ENCODE measurements at places on chromosomes 5 and 9.

- no peak for DNase-seq
Measured at GRCh38 chr9:126799034-126799433, 5.8 kb upstream of the ZBTB43 start.

- DNase-seq: no peak
Measured at GRCh38 chr5:177526191-177526590, 9.4 kb upstream of the DDX41 start.

DNA sequence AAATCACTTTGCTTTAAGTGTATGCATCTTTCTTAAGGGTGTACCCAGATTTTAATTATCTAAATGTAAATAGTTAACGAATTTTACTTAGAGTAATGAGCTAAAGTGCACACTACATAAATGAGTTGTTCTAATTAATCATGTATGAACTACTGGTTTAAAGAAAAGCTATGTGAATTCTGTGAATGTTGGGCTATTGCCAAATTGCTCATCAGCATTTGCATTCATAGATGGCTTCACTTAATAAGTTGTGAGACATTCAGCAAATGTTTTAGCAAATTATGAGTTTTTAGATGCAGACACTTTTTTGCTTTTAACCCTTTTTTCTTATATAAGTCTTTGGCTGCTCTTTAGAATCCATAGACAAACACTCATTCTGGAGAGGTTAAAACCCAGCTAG lies 175.7 kb downstream of the PBX3 start:
- DNase-seq: no peak

GRCh38 chr5:31449174-31449573 lies 82.7 kb downstream of the DROSHA start:
- DNase-seq: no peak

DNA sequence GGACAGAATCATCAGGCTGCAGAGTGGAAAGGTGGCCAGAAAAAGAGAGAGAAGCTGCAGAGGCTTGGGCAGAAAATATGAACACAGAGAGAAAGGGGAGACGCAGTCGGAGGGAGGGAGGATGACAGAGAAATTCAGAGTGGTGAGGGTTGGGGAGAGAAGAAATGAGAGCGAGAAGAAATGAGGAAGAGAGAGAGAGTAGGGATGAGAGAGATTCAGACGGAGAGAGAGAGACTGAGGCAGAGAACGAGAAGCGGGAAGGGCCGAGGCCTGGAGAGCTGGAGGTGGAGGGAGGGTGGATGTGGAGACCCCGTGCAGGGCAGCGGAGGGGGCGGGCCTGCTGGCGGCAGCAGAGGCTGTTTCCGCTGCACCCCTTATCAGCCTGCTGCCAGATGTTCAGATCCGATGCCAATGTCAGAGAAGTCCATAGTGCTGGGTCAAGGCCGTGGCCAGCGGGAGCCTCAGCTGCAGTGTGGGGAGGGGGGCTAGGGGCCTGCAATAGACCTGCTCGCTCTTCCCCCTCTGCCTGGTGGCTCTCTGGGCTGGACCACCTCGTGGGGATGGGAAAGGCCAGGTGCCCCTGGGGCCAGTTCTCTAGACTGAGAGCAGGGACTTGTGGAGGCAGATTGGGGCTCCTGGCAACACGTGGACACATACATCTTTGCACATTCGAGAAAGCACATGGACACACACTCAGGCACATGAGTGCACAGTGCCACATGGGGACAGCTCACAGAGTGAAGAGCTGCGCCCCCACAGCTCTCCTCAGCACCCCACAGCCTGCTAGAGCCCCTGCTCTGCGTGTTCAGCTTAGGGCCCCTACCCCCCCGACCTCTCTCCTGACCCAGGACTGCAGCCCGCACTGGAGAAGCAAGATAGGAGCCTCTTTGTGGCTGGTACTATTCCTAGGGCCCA lies 4.9 kb upstream of the NR5A1 start:
- DNase-seq: no peak

GRCh38 chr9:111759762-111760639 lies 34.7 kb downstream of the SHOC1 start:
- DNase-seq: peak; percentile 82

DNA sequence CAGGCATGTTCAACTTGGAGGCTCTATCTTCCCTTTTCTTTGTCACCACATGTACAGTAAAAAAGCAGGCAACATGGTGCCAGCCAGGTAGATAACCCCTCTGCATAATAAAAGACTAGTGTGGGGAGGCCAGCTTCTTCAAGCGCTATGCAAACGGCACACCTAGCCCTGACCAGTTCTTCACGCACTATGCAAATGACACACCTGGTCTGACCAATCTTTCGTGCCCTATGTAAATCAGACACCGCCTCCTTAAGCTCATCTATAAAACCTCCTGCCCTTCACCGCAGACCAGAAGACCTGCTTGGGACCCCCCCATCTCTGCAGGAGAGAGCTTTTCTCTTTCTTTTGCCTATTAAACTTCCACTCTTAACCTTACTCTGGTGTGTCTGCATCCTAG lies 28.1 kb upstream of the UGCG start:
- DNase-seq: no peak

DNA sequence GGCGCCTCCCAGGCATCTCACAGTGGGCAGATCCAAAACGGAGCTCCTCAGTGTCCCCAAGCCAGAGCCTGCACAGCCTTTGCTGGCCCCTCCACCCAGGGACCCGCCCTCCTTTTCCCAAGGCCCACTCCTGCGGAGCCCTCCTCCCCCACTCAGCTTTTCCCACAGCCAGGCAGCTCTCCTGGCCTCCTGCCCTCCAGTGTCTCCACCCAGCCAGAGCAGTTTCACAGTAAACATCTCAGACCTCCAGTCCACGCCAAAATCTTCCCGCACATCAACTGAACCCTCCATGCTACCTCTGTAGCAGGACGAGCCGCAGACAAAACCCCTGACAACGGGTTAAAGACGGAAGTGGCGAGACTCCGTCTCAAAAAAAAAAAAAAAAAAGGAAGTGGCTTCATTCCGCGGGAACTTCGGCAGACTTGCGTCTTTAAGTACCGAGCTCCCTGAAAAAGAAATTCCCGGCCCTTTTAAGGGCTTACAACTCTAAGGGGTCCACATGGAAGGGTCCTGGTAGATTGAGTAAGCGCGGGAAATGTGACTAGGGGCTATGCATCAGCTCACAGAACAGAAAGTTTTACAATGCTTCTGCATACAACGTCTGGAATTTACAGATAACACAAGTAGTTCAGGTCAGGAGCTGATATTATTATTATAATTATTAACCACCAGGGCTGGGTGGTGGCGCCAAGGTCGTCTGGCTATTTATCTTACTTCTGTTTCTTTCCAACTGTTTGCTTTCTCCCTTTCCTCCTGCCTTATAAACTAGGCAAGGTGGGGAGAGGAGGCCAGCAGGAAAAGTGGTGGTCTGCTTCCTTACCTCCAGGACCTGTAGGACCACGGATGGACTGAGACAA lies 11.4 kb upstream of the GRIN1 start:
- peak; percentile 70 for DNase-seq

DNA sequence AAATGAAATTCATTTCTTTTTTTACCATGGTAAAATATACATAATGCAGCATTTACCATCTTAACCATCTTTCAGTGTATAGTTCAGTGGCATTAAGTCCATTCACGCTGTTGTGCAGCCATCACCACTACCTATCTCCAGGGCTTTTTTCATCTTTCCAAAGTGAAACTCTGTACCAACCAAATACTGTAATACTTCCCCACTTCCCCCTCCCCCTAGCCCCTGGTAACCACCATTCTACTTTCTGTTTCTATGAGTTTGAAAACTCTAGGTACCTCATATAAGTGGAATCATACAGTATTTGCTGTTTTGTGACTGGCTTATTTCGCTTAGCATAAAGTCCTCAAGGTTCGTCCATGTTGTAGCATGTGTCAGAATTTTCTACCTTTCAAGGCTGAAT lies 23.4 kb downstream of the SPAAR start:
- DNase-seq: no peak

DNA sequence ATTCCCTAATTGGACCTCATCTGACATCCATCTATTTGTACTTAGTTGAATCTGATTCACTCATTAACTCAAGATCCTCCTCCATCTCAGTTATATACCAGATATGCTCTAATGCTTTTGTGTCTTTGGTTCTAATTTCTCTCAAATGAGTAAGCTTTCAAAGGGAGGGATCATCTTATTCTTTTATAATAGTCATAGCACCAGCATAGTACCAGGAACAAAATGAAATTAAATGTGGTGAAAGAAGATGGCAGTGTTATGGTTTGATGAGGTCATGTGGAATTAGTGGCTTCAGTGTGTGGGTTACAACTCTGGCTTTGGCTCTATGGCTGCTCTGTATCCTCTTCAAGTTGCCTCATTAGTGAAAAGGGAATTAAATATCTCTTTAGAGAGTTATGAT lies 32.5 kb upstream of the ZNF366 start:
- DNase-seq: no peak

- DNase-seq: no peak
Measured at GRCh38 chr5:116375926-116376325, 198.7 kb downstream of the SEMA6A start.

DNA sequence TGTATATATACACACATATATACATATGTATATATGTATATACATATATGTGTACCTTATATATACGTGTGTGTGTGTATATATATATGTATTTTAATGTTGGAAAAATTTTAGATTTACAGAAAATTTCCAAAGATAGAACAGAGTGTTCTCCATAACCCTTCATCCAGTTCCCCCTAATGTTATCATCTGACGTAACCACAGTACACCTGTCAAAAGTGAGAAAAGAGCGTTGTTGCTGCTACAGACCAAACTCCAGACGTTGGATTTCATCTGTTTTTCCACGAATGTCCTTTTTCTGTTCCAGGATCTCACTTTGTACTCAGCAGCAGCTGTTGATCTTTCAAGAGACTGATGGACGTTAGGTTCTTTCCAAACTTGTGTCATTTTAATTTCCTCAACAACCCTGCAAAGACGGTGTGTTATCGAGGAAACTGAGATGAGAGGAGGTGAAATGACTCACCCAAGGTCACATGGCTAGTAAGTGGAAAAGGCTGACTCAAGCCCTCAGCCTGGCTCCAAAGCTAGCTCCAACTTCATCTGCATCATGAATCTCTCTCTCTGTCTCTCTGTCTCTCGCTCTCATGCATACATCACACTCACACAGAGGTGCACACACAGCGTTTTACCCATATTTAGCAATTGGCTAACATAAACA lies 17.0 kb upstream of the NTNG2 start:
- DNase-seq: no peak

DNA sequence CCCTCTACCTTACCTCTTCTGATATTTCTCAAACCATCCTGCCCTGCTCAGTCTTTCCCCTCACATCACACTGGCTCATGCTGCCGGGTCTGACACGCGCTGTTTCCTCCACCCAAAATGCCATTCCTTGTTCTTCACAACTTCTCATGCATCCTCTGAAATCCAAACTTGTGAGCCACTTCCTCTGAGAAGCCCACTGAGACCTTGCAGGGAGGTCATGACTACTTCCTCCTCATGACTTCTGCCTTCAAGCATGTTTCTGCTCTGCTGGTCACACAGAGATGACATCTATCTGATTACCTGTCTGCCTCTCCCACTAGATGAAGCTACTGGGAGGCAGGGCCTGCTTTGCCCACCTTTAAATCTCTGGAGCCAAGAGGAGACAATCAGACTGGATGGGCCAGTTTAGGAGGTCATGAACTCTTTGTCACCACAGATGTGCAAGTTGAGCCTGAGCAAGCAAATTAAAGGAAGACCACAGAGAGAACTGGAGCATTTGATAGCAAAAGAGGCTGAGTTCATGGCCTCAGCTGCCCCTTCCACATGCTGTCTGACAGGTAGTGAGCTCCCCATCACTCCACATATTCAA lies 119.8 kb upstream of the TBC1D2 start:
- no peak for DNase-seq

DNA sequence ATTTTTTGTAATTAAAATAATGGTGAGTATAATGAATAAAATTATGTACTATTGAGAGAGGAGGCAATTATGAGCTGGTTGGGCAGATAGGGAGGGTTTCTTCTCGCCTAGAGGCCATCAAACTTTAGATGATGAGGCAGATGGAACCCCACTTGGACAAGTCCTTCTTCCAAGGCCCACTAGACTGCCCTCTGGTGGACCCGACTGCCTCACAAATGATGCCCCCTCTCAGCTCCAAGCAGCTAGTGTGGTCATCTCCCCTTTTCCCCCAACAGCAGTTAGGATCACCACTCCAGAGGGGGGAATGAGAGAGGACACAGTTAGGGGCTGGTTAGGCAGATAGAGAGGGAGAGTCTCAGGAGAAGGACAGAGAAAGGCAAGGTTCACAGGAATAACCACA lies 348.0 kb upstream of the CDH18 start:
- DNase-seq: no peak

DNA sequence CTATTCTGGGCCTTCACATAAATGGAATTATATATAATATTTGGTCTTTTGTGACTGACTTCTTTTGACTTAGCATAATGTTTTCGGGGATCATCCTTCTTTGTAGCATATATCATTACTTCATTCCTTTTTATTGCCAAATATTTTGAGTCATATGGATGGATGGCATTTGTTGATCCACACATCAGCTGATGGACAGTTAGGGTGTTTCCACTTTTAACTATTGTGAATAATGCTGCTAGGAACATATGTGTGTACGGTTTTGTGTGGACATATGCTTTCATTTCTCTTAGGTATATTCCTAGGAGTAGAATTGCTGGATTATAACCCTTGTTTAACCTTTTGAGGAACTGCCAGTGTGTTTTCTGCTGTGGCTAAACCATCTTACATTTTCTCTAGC lies 249.6 kb downstream of the FANCC start:
- DNase-seq: no peak

DNA sequence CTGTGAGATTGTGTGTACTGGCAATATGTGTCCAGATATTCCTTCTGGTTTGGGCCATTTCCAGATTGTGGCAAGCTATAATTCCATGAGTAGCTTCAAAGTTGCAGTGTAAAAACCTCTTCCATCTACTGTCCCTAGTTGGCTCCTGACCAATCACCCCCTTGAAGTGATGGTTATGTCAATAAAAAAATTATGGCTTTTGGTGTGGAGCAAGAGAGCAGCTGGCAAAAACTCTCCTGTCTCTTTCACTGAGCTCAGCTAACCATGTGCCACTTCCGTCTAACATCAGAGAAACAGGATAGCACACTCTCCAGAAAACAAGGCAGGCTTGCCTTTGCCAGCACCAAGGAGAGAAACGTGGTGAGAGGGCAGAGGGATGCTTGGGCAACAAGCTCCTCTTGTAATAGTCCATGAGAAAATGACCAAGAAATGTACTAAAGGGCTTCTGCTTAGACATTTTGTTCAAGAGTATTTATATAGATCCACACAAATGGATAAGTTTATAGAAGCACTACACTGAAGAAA lies 914.4 kb upstream of the SEMA6A start:
- DNase-seq: no peak

DNA sequence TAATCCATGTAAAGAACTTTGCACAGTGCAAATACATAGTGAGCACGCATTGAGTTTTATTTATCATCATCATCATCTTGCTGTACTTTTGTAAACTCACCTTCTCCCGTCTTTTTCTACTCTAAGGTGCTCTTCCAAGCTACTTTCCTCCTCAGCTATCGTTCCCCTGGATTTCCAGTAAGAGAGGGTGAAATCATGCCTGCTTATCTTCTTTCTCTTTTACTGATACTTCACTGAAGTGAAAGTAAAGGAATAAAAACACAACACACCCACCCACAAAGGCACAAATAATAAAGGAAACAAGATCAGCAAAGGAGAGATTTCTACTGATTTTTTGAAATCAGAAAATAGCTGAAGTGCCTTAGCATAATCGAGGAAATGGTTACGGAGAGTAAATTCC lies 509.9 kb downstream of the RAB3C start:
- no peak for DNase-seq
